ENCODE measurements at places on chromosomes 1 and 21.

- no peak for DNase-seq
Measured at GRCh38 chr1:156140879-156141707, 12.3 kb upstream of the SEMA4A start.

- no peak for DNase-seq
Measured at GRCh38 chr1:154241703-154242351, 21.1 kb downstream of the UBAP2L start.

DNA sequence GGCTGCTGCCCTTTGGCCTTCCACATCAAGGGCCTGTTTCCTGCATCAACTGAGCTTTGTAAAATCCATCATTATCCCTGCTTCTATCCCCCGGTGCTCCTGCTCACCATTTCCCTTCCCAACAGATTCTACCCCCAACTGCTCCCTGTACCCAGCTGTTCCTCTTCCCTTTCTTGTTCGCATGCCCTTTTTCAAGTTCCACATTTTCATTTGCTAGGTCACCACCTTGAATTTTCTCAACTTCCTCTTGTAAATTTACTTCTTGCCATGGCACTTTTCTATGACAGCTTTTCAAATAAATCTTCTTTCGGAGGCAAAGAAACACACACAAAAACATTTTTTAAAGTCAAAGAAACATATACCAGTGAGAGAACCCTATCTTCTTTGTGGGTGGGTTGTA, 330.5 kb upstream of the ADGRL2 start:
- DNase-seq: no peak

DNA sequence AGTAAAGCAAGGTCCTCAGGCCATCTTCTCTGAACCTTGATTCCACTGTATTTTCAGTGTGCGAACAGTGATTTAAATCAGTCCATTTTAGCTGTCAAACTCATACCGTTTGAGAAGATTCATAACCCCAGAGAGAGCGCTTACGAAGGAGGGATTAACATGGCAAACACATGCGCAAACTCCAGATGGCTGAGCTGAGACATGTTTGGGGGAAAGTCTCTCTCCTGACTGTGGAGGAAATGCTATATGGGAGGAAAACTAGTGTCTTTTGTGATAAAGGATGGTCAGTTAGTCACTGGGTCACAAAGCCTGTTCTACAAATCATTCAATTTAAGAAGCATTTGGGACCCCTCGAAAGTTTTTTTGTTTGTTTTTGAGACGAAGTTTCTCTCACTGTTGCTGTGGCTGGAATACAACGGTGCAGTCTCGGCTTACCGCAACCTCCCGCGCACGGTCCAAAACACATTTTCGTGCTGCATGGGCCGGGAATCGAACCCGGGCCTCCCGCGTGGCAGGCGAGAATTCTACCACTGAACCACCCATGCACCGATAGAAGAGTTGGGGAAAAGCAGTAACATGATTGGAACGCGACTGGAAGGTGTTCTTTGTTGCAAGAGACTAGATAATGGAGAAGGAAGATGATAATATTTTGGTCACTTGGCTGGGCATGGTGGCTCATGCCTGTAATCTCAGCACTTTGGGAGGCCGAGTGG, 58.4 kb upstream of the CXADR start:
- DNase-seq: no peak

DNA sequence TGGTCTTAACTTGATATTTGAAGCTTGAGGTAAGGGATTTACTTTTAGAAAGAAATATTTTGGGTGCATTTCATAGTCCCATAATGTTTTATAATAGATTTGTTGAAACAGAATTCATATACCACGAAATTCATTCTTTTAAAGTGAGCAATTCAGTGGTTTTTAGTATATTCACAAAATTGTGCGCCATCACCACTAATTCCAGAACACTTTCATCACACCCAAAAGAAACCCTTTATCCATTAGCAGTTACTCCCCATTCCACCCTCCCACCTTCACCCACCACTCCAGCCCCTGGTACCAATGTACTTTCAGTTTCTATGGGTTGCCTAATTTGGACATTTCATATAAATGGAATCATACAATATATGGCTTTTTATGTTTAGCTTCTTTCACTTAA, 38.9 kb upstream of the DMRTB1 start:
- DNase-seq: no peak

DNA sequence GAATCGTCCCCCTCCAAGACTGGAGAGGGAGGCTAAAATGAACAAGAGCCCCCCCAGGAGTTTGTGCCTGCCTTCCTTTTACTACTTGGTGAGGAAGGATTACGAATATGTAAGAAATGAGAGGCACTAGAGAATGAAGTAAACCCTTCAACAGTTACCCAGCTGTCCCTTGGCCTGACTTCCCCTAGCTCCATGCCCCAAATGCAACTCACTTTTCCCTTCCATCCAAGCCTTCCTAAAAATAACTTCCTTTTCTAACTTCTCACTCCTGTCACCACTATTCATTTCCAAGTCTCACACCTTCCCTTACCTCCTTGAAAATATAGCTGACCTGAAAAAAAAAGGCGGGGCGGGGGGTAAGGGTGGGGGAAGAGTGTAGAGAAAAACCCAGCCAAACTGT, 96.6 kb upstream of the HNRNPU start:
- no peak for DNase-seq

DNA sequence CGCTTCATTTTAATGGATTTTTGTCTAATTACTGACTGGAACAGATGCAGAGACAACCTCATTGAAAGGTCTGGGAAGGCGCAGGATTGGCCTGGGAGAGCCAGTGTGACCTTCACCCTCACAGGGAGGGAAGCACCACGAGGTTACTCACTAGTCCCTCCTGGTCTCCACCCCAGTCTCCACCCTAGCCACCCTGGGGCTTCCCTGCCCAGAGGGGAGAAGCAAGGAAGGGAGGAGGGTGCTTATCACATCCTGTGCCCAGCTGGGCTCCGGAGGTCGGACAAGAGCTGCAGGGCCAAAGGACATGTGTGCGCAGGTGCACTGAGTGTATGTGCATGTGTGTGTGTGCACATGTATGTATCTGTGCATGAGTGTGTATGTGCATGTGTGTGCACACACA, 220.1 kb upstream of the VAMP3 start:
- no peak for DNase-seq

GRCh38 chr1:245645894-245646293, 491.1 kb downstream of the KIF26B start:
- no peak for DNase-seq

DNA sequence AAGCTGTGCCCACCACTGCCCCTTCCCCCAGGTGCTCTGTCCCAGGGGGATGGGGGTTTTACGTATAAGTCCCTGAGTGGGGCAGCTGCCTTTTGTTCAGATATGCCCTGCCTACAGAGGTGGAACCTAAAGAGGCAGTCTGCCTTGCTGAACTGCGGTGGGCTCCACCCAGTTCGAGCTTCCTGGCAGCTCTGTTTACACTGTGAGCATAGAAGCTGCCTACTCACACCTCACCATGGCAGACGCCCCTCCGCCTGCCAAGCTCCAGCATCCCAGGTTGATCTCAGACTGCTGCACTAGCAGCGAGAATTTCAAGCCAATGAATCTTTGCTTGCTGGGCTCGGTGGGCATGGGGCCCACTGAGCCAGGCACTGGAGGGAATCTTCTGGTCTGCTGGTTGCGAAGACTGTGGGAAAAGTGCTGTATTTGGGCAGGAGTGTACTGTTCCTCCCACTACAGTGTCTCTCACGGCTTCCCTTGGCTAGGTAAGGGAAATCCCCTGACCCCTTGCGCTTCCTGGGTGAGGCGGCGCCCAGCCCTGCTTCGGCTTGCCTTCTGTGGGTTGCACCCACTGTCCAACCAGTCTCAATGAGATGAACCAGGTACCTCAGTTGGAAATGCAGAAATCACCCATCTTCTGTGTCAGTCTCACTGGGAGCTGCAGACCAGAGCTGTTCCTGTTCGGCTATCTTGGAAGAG, 17.6 kb upstream of the RWDD3 start:
- no peak for DNase-seq

DNA sequence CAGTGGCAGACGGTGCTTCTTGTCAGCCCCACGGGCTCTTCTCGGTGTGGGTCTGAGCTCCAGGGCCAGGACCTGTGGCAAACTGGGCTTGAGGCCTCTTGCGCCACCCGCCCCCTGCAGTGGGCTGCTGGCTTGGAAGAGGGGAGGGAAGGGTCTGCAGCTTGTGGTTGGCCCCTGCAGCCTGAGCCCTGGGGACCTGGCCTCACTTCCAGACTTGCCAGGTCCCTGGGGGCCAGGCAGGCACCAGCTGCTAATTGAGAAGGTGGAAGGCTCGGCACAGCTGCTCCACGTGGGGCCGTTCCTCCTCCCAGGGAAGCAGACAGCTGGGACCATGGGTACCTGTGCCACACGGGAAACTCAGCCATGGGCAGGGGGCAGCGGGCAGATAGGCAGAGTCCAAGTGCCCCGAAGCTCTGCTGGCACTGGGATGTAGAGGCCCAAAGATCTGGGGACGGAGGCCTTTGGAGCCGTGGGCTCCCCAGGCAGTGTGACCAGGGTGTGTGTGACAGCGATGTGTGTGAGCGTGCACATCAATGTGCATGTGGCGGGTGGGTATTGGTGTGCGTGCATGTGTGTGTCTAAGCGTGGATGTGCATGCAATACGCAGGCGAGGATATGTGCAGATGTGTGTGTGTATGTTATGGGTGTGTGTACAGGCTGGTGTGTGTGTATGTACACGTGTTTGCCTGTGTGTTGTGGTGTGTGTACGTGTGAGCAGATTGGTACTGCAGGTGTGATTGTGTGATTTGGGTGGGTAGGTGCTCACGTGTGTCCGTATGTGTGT, 39.3 kb downstream of the TP73 start:
- no peak for DNase-seq

DNA sequence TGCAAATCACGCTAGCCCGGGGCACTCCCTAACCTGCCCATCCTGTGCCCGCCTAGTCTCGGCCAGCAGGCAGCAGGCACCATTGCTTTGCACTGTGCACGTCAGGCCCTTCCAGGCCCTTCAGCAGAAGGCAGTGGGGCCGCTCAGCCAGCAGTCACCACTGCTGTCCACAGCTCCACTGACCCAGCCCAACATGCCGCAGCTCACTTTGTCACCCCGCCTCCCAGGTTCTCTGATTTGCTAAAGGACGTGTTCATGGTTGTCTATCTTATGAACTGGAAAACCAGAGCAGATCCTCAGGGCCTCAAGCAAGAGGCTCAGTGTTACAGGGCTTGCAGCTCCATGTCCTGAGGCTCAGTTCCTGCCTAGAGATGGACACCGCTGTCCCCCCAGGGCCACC, 14.2 kb upstream of the SPOCD1 start:
- DNase-seq: no peak
